ENCODE measurements at places on chromosomes 3 and 15. TPM values are rescaled to one million over a fixed set of nuclear protein-coding genes. Genes with fewer than 3 reads are reported as not detected.
A peak's percentile ranks its signal among the peaks of the same experiment; 100 is the strongest.

The WNT7A gene
- total RNA-seq, result not detected

The GOLGA6A gene
- total RNA-seq, result 0.59 TPM

DNA sequence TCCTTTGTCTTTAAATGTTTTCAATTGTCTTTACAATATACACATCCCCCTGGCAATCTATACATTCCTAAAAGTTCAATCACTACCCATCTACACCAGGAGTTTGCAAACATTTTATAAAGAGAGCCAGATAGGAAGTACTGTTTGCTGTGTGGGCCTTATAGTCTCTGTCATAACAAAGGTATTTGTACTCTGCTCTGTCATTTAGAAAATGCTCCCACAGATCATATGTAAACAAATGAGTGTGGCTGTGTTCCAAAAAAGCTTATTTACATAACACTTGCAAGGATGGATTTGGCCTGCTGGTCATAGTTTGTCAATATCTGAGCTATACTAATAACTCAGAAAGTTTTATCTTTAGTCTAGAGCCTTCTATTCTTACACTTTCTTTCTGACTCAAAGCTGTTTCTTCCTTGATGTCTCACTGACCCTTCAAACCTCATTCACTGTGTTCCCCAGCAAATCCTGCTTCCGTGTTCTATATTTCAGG lies 511.9 kb downstream of the GBE1 start:
- H3K27me3 ChIP-seq, result no peaks in the 10 kb centered on the region
- DNase-seq, result no peak
- no peaks in the 10 kb centered on the region for H3K36me3 ChIP-seq
- H3K4me3 ChIP-seq, result no peak overlapping the region
- H3K27ac ChIP-seq, result no peak overlapping the region
- H3K4me1 ChIP-seq, result no peaks in the 10 kb centered on the region

DNA sequence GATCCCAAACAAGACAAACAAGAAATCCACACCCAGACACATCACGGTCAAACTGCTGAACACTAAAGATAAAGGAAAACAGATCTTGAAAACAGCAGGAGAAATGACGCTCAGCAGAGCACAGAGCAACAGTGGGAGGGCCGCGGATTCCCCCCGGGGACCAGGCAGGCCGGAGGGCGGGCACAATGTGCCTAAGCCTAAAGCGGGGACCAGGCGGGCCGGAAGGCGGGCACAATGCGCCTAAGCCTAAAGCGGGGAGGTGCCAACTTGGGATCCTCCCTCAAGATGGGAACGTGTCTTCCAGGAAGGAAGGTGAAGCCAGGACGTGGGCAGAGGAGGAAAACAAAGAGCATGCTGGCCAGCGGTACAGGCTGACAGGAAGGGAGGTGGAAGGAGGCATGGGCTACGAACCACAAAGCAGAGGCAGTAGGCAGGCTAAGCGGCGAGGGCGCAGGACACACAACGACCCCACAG lies 31.1 kb downstream of the CYFIP1 start:
- H3K27me3 ChIP-seq, result no peaks in the 10 kb centered on the region
- peak; percentile 83 for DNase-seq
- no peak overlapping the region for H3K4me3 ChIP-seq
- no peaks in the 10 kb centered on the region for H3K36me3 ChIP-seq
- H3K27ac ChIP-seq, result no peak overlapping the region

DNA sequence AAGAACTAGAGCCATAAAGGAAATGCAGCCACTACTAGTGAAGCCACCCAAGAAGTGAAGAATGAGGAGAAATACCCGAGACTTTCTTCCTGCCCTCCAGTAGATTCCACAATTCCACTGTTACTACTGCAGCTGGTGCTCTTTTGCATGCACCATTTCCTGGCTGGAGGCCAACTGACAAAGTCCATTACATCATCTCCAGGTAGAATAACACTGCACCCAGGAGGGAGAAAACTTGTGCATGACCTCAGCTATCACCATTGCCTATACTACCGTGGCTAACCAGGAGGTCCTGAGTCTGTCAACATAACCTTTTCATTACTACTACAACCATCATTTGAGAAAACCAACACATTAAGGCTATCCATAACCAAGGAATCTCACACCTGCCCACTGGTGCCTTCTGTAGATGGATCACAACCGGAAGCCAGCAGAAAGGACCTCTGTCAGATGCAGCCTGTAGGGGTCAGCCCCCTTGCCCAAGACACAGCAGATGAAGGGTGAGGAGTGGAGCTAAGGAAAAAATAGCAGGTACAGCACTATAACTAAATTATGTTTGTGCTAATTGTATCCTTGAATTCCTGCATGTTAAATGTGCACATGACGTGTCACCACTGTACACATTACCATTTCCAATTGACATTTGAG lies 200.8 kb upstream of the C2CD4B start:
- H3K27ac ChIP-seq, result no peak overlapping the region
- H3K4me3 ChIP-seq, result no peak overlapping the region
- H3K36me3 ChIP-seq, result no peaks in the 10 kb centered on the region
- no peak for DNase-seq
- H3K27me3 ChIP-seq, result no peaks in the 10 kb centered on the region
- no peaks in the 10 kb centered on the region for H3K4me1 ChIP-seq

- no peaks in the 10 kb centered on the region for H3K27me3 ChIP-seq
- DNase-seq, result no peak
- no peaks in the 10 kb centered on the region for H3K36me3 ChIP-seq
- H3K27ac ChIP-seq, result peak overlapping the region; percentile 98
- H3K4me1 ChIP-seq, result peaks cover 31% of the 10 kb centered on the region
These were observed 142.4 kb downstream of the NR1D2 start for GRCh38 chr3:24087469-24087868.

GRCh38 chr3:170267793-170268192 lies 45.6 kb downstream of the PRKCI start:
- H3K27ac ChIP-seq, result no peak overlapping the region
- peaks cover 17% of the 10 kb centered on the region for H3K36me3 ChIP-seq
- H3K4me1 ChIP-seq, result no peaks in the 10 kb centered on the region
- H3K4me3 ChIP-seq, result no peak overlapping the region

DNA sequence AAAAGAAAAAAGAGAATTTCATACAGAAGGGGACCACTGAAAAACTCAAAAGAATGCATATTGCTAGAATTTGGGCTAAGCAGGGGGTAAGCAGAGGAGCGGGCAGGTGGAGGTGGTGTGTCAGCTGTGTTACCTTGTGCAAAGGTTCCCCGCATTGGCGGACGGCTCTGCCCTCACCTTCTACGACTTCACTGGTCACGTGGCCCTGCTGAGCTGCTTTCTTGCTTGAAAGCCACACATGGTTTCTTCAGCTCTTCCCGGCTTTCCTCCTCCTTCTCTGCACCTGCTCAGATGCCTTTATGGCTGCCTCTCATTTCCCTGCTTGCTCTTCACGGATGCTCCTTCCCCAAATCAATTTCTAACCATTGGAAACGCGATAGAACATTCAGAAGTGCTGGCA lies 30.5 kb downstream of the FAH start:
- no peak for DNase-seq
- H3K27me3 ChIP-seq, result no peaks in the 10 kb centered on the region
- H3K4me1 ChIP-seq, result peaks cover 6% of the 10 kb centered on the region
- H3K36me3 ChIP-seq, result no peaks in the 10 kb centered on the region
- H3K27ac ChIP-seq, result no peak overlapping the region

GRCh38 chr3:147390589-147391569 lies 15.5 kb downstream of the ZIC4 start:
- no peaks in the 10 kb centered on the region for H3K36me3 ChIP-seq
- peaks cover 100% of the 10 kb centered on the region for H3K27me3 ChIP-seq
- peak overlapping the region; percentile 60 for H3K4me3 ChIP-seq
- H3K4me1 ChIP-seq, result peaks cover 62% of the 10 kb centered on the region
- DNase-seq, result peak; percentile 52

DNA sequence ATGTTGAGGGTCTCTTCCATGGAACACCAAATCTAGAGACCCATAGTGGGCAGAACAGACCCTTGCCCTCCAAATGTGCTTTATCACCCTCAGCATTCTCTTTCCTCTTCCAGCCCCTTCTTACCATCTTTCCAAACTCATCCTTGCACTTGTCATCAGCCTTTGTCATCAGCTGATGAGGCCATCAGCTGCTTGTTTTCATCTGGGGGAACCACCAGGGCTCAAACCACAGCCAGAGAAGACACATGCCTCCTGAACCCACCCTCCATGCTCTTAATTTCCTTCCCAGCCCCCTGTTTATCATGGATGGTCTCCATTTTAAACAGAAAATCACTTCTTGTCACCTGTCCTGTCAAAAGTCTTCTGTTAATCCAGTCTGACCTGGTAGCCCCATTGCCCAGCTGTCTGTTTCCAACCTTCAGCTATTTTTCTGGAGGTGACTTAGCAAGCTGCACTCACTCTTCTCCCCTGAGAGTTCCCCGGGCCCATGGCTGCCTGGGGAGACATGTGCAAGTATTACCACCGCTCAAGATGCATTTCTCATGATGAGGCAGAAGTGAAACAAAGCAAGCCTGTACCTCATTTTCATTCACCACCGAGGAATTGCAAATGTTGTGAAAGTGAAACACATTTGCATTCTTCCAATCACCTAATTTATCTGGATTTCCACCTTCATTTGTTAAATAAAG lies 14.7 kb upstream of the SYNM start:
- no peak overlapping the region for H3K4me3 ChIP-seq
- no peak for DNase-seq
- H3K27me3 ChIP-seq, result no peaks in the 10 kb centered on the region
- peaks cover under 1% of the 10 kb centered on the region for H3K4me1 ChIP-seq
- H3K36me3 ChIP-seq, result no peaks in the 10 kb centered on the region
- H3K27ac ChIP-seq, result no peak overlapping the region
